ENCODE measurements at places on chromosomes 2 and 18.

DNA sequence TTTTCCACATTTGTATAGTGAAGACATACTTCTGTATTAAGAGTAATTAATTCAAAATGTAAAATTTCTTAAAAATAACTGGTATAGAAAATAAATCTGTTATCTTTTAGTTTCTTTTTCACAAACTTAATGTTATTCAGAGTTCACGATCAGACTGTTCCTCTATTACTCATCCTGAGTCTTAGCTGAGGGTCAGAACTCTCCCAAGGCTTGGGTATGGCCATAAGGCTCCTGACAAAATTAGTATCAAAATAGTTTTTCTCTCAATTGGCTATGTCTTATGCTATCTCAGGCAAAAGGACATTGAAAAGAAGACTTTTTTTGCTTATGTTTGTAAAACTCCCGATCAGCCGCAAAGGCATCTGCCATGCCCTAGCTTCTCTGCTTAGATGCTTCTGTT, 56.1 kb upstream of the NAB1 start:
- DNase-seq = no peak

GRCh38 chr2:222413295-222413911, 10.9 kb upstream of the SGPP2 start:
- DNase-seq = no peak

DNA sequence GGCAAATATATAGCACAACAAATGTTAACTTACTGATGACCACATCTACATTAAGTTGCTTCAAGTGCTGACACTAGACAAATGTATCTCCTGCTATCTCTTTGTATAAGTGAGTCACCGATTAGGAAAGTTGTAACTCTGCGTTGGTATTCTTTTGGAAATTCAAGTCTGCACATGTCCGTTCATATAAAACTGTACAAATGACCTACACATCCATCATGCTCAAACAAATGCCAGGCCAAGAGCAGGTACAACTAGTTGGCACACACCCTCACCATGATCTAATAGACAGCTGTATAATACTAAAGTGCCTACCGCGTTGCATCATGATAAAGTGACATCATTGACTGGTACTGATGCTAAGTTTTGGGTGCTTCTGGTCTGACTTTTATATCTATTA, 141.1 kb downstream of the RBMS1 start:
- DNase-seq = no peak

GRCh38 chr2:223594259-223594658, 7.9 kb downstream of the SCG2 start:
- DNase-seq = no peak

DNA sequence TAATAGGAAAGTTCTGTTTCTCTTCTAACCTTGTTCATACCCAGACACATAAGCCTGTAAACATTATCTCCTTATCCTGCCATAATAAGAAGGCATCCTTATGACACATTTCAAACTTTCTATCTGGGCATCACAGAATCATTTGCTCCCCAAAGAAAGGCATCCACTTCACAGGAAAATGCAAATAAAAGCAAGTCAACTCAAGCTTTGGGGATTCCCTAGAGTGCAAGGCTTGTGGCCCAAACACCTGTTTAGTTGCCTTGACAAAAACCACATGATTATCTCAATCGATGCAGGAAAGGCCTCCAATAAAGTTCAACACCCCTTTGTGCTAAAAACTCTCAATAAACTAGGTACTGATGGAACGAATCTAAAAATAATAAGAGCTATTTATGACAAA, 195.7 kb upstream of the GALNT5 start:
- DNase-seq = no peak

DNA sequence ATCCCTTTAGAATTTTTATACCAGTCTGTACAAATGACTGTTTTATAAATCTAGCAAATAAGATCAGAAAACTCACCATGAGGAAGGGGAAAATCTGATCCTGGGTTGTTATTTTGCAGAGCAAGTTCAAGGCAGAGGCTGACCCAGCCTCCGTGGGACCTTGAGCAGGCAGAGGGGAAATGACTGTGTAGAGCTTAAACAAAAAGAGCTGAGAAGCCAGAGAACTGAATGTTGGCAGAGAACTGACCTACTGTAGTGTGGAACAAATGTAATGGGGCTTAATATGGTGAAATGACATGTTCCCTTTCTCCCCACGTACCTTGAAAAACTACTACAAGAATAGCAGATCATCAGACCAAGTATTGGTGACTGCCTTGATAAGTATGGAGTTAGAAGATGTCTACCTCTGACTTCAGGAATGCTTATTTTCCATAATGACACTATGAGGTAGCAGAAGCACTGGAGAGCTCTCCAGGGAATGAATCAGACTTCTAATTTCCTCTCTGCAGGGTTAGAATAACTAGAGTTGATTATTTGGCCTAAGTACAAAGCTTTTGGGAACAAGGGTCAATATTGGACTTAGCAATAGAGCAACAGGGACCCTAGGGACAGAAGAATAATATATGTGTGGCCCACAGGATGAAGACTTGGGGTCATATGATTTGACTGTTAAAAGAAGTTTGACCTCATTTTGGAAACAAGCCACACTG, 304.4 kb downstream of the CCDC178 start:
- DNase-seq = no peak

DNA sequence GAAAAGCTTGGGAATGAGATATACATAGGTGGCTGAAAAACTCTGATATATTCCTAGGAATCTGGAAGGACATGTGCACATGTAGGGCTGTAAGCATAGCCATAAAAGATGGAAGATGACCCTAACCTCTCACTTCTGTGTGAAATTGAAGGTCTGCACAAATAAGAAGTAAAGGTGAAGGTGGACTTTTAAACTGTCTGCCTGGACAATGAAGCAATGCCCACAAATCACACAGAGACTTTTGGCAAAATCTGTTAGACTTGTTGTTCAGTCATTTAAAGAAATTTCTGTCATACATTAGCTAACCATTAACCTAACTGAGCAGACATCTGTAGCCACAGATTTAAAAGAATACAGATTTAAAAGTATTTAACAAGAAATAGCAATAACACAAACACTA, 65.3 kb upstream of the CCDC178 start:
- DNase-seq = no peak

DNA sequence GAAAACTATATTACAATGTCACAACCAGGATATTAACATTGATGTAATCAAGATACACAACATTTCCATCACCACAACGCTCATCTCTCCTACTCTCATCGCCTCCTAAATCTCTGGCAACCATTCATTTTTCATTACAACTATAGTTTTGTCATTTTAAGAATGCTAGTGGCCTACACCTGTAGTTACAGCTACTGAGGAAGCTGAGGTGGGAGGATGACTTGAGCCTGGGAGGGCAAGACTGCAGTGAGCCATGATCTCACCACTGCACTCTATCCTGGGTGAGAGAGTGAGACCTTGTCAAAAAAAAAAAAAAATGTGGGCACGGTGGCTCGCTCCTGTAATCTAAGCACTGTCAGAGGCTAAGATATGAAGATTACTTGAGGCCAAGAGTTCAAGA, 10.5 kb downstream of the PKP4 start:
- DNase-seq = no peak

DNA sequence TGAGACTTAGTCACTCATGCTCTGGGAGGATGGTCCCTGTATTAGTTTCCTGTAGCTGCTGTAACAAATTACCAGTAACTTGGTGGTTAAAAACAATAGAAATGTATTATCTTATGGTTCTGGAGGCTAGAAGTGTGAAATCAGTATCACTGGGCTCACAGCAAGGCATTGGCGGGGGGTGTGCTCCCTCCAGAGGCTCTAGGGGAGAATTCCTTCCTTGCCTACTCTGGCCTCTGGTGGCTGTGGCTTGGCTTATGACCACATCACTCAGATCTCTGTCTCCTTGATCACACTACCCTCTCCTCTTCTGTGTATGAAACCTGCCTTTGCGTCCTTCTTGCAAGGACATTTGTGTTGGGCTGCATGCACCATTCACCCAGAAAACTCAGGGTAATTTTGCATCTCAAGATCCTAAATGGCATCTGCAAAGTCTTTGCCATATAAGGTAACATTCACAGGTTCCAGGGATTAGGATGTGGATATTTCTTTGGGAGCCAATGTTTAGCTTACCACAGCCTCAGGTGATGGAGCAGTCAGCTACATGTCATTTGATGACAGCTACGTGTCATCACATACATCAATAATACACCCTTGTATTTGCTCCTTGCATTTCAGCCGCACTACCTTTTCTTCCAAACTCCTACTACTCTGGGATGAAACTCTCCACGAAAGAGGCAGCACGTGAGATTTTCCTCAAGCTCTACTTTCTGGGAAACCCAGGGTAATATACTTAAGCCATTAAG, 49.6 kb upstream of the POU3F3 start:
- no peak for DNase-seq

DNA sequence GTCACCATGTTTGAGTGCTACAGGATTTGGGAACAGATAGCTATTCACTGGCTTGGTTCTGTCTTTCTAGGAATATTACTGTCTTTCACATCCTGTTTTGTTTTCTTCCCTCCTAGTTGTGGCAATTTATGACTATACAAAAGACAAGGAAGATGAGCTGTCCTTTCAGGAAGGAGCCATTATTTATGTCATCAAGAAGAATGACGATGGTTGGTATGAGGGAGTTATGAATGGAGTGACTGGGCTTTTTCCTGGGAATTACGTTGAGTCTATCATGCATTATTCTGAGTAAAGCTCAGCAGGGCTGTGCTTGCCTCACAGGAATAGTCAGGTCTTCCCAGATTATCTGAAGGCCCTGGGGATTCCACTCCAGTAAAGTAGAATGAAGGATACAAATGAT, 98.9 kb downstream of the ABI2 start:
- DNase-seq = peak; percentile 26
